ENCODE measurements at places on chromosomes 6 and 20.

GRCh38 chr20:3194617-3195280 is 9.7 kb downstream of the DDRGK1 start:
- H3K4me1 ChIP-seq: no peaks in the 10 kb centered on the region
- no peaks in the 10 kb centered on the region for H3K27me3 ChIP-seq
- peak; percentile 16 for DNase-seq
- no peak overlapping the region for H3K4me3 ChIP-seq
- peaks cover 96% of the 10 kb centered on the region for H3K36me3 ChIP-seq
- no peak overlapping the region for H3K27ac ChIP-seq

- DNase-seq: no peak
- no peaks in the 10 kb centered on the region for H3K27me3 ChIP-seq
- H3K4me3 ChIP-seq: no peak overlapping the region
These were observed 124.9 kb downstream of the KLHL32 start for GRCh38 chr6:97049253-97050011.

DNA sequence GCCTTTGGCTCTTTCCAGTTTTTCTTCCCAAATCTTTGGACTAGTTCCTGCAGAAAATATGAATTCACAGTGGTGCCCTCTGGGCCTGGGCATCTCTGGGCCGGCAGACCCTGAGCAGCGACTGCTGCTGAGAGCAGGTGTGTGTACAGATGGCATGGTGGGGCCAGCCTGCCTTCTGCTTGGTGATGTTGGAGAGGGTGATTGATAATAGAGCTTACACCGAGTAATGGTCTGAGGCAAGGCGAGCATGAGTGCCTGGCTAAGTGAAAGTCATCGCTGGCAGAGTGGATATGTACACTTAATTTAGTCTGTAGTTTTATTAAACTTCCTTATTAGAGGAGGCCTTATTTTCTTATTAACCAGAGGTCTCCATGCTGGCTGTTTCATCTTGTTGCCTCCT is 156.9 kb downstream of the CDKAL1 start:
- no peak overlapping the region for H3K27ac ChIP-seq
- no peaks in the 10 kb centered on the region for H3K36me3 ChIP-seq
- H3K4me1 ChIP-seq: no peaks in the 10 kb centered on the region
- H3K27me3 ChIP-seq: no peaks in the 10 kb centered on the region

DNA sequence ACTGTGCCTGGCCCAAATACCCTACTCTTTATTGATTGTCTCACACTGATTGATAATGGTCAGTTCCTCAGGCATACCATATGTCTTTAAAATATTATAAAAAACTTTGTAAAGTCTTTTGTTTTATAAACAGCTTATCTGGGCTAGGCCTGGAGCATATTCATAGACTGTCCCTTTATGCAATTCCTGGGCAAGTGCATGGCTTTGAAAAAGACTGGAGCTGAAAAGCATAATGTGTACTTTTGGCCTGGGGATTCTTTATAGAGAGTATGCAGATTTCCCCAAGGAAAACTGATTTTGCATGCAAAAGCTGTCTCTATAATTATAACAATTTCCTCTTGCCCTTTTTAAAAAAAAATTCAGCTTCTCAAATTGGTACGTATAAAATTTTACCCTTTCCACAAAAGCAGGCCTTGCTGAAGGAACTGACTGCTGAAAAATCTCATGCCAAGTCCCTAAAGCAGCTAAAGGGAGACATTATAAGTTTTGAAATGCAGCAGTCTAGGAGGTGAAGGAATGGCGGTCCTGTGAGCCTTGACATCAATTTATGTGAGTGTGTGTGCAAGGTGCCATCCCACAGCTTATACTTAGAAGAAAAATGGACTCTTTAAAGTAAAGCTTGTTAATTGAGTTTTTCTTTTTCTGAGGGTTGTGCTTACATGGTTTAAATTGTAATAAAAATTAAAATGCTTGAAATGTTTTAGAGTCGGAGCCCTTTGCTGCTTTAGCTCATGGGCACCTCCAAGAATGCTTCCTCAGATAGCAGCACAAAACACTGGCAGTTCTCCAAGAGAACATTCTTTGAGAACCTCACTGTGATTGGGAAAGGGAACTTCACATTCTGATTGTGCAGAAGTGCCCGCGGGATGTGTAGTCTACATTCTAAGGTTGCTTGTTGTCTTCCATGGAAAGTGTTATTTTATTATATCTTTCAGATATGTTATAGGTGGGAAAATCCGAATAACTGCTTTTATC is 43.9 kb downstream of the PLCB4 start:
- H3K36me3 ChIP-seq: no peaks in the 10 kb centered on the region

DNA sequence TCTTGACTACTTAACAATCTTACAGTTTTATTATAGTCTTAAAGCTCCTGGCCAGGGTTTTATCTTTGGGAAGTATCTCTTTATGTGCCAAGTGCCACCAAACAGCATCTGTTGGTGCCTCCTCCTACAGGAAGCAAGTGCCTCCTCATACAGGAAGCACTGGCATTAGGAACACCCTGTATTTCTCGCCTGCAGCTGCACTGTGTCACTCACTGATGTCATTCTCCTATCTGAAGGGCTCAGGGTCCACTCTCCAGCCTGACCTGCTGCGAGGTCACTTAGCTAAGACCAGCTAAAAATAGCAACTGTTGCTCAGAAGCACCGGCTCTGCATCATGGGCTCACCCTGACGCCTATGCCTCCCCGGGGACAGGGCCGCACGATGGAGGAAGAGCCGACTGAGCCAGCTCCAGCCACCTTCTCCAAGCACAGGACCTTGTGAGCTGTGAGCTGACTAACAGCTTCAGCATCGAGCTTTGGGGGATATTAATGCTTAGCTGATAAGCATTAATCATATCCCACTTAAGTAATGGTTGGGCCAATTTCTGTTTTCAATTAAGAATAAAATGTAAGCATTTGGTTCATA is 66.3 kb upstream of the CD93 start:
- no peak overlapping the region for H3K4me3 ChIP-seq
- peak overlapping the region; percentile 58 for H3K27ac ChIP-seq
- no peaks in the 10 kb centered on the region for H3K27me3 ChIP-seq

GRCh38 chr6:168524571-168525001 is 83.6 kb downstream of the SMOC2 start:
- no peaks in the 10 kb centered on the region for H3K36me3 ChIP-seq
- DNase-seq: no peak
- H3K4me1 ChIP-seq: peaks cover 8% of the 10 kb centered on the region

- H3K4me3 ChIP-seq: no peak overlapping the region
- no peak for DNase-seq
- peaks cover 54% of the 10 kb centered on the region for H3K27me3 ChIP-seq
- no peaks in the 10 kb centered on the region for H3K4me1 ChIP-seq
- no peak overlapping the region for H3K27ac ChIP-seq
- H3K36me3 ChIP-seq: no peaks in the 10 kb centered on the region
These were observed 55.9 kb downstream of the YTHDF1 start for GRCh38 chr20:63159826-63160640.

DNA sequence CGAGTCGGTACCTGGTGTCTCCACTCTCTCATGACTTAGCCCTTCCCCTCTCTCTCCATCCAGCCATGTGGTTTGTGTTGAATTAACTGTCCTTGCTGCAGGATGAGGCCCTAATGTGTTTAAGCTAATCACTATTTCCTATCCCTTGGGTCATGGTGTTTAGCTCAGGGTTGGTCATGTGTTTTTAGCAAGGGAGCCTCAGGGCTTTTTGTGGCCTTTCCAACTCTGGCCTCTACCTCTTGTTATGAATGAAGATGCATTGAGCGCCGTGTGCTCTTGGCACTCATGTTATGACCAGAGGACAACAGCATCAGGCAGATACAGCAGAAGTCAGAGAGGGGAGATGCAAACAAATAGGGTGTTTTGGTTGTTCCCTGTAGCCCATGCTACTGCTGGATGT is 674.2 kb upstream of the FLRT3 start:
- no peaks in the 10 kb centered on the region for H3K4me1 ChIP-seq
- H3K36me3 ChIP-seq: no peaks in the 10 kb centered on the region
- DNase-seq: no peak
- no peak overlapping the region for H3K4me3 ChIP-seq
- H3K27me3 ChIP-seq: no peaks in the 10 kb centered on the region
- no peak overlapping the region for H3K27ac ChIP-seq

- no peaks in the 10 kb centered on the region for H3K4me1 ChIP-seq
- H3K4me3 ChIP-seq: no peak overlapping the region
- no peaks in the 10 kb centered on the region for H3K36me3 ChIP-seq
- no peak for DNase-seq
These were observed 2.6 kb upstream of the IYD start for GRCh38 chr6:150366118-150366778.

GRCh38 chr6:167904791-167905190 is 78.1 kb downstream of the AFDN start:
- no peak overlapping the region for H3K4me3 ChIP-seq
- H3K4me1 ChIP-seq: no peaks in the 10 kb centered on the region
- H3K27ac ChIP-seq: no peak overlapping the region
- no peaks in the 10 kb centered on the region for H3K27me3 ChIP-seq

DNA sequence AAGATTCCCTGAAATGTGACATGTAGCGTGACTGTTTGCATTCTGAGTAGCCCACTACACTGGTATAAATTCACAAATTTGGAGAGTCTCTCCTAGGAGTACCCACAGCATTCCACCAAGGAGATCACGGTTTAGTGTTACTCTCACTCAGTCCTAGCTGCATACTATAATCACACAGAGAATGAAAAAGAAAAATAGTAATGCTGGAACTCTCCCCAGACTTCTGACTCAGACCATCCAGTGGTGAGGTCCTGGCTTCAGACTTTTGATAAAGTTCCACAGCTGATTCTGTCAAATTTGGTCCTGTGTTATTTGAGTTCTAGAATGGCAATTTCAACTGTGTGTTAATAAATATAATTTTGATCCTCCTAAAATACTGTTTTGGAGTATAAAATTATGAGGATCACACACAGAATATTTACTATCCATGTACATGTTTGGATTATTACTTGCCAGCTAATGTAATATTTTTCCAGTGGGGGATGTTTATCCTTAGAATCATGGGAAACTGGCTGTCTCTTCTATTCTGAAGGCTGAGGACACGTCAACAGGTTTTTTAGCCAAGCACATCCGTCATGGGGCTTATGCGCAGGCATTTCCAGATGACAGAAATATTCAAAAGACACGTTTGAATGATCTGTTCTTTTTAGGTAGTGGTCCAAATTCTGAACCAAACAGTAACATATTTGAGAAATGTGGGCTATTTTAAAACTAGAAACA is 5.1 kb upstream of the KIAA0408 start:
- no peak overlapping the region for H3K4me3 ChIP-seq
- H3K27me3 ChIP-seq: no peaks in the 10 kb centered on the region
- H3K36me3 ChIP-seq: no peaks in the 10 kb centered on the region
- H3K27ac ChIP-seq: peak overlapping the region; percentile 78
- no peak for DNase-seq

GRCh38 chr6:152261179-152261578 is 376.0 kb downstream of the SYNE1 start:
- H3K36me3 ChIP-seq: peaks cover 87% of the 10 kb centered on the region
- no peak overlapping the region for H3K4me3 ChIP-seq
- H3K27me3 ChIP-seq: no peaks in the 10 kb centered on the region

DNA sequence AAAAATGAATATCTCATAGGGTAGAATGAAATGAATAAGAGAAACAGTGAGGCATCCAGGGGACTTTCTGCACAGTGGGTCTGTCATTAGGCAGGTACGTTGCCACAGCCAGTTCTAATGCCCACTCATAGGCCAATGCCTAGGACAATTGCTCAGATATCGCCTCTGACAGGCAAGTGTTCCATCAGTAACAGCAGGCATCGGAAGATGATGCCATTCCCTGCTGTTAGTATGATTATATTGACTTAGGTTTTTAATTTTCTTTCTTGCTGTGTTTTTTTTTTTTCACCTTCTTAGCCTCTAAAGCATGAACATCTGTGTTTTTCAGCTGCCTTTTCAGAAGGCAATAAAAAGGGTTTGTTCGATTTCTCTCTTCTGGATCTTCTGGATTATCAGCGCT is 90.7 kb downstream of the PRL start:
- H3K4me3 ChIP-seq: no peak overlapping the region
- H3K36me3 ChIP-seq: no peaks in the 10 kb centered on the region
- H3K4me1 ChIP-seq: no peaks in the 10 kb centered on the region
- no peak for DNase-seq
- no peaks in the 10 kb centered on the region for H3K27me3 ChIP-seq
- no peak overlapping the region for H3K27ac ChIP-seq

GRCh38 chr6:63213325-63213724 is 2.1 kb downstream of the FKBP1C start:
- H3K27me3 ChIP-seq: no peaks in the 10 kb centered on the region
- H3K4me1 ChIP-seq: no peaks in the 10 kb centered on the region
- no peak overlapping the region for H3K27ac ChIP-seq
- H3K36me3 ChIP-seq: no peaks in the 10 kb centered on the region
- no peak for DNase-seq
- no peak overlapping the region for H3K4me3 ChIP-seq

GRCh38 chr20:58457083-58457695 is 58.0 kb downstream of the APCDD1L start:
- H3K27ac ChIP-seq: no peak overlapping the region
- DNase-seq: no peak
- no peak overlapping the region for H3K4me3 ChIP-seq
- no peaks in the 10 kb centered on the region for H3K36me3 ChIP-seq
- no peaks in the 10 kb centered on the region for H3K4me1 ChIP-seq

DNA sequence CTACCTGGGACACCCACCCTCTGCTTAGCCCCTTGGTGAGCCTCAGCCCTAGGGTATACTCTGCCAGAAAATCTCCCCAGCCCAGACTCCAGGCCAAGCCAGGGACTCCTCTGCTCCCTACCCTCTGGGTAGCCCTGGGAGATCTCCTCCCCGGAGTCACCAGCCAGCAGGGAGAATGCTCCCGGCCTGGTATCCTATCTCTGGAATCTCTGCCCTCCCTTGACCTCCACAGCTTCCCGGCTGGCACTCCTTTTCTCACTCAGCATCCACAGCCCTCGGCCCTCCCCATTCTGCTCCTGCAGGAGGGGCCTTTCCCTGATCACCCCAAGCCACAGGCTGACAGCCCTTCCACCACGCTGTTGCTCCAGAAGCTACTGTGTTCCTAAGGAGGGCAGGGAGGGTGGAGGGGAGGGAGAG is 22.6 kb downstream of the NOL4L start:
- H3K27ac ChIP-seq: no peak overlapping the region
- no peaks in the 10 kb centered on the region for H3K27me3 ChIP-seq
- H3K4me3 ChIP-seq: no peak overlapping the region
- no peak for DNase-seq
- H3K36me3 ChIP-seq: no peaks in the 10 kb centered on the region

DNA sequence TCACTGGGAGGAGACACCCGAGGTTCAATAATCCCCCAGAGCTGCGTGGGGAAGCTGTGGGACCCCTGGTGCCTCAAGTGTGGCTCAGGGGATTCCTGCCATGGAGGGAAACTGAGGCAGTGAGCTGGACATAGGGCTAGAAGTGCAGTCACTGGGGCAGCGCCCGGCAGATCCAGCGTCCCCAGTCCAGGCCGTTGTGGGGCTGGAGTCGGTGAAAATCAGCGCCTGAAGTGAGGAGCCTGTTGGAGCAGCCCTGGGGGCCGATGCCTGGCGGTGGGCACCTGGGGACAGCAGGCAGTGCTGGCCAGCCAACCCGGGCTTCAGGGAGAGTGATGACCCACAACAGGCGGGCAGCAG is 2.2 kb upstream of the COL9A3 start:
- H3K27me3 ChIP-seq: peaks cover 52% of the 10 kb centered on the region
- peaks cover 29% of the 10 kb centered on the region for H3K4me1 ChIP-seq
- H3K36me3 ChIP-seq: peaks cover 41% of the 10 kb centered on the region
- H3K27ac ChIP-seq: no peak overlapping the region
- DNase-seq: no peak

GRCh38 chr20:17083738-17084137 is 143.1 kb upstream of the PCSK2 start:
- no peak overlapping the region for H3K4me3 ChIP-seq
- no peaks in the 10 kb centered on the region for H3K27me3 ChIP-seq
- no peak for DNase-seq
- H3K36me3 ChIP-seq: no peaks in the 10 kb centered on the region
- H3K27ac ChIP-seq: no peak overlapping the region
- H3K4me1 ChIP-seq: no peaks in the 10 kb centered on the region
